ENCODE measurements at places on chromosomes 16 and 17.

- peak; percentile 67 for DNase-seq
Measured at GRCh38 chr17:43360376-43360738, 38.4 kb upstream of the ARL4D start.

DNA sequence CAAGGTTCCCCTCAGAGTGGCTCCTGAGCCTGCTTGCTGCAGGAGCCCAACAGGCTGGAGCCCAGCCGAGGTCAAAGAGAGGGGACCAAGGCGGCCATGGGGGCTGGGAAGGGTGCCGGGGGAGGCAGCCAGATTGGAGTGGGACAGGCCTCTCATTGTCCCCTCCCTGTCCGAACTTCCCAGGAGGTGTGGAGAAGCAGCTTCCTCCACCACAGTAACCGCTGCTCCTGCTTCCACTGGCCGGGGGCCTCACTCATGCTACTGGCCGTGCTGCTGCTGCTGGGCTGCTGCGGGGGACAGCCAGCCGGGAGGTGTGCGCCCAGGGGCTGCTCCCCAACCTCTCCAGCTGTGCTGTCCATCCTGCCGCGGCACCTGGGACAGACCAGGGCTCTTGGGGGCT, 29.3 kb downstream of the TMEM94 start:
- DNase-seq = no peak

DNA sequence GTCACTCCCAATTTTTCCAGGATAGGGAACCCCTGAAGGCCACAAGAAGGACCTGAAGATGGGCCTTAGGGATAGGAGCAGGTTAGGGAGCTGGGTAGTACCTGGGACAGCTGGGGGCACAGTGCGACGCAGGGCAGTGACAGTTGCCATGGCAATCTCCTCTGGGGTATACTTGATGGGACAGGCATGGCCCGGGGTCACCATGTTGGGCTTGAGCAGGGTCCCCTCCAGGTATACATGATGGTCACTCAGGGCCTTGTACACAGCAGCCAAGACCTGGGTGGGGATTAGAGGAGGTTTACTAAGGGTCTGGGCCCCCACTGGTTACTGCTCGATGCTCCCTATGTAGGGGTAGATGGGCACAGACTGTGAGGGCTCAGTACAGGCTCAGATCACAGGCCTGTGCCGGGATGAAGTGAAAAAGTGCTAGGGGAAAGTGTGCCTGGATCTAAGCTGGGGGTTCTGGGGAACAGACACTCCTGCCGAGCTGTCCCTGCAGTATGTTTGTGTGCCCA, 2.7 kb downstream of the ALDOC start:
- DNase-seq = no peak

- no peak for DNase-seq
Measured at GRCh38 chr17:78876094-78876597, 26.9 kb downstream of the CEP295NL start.

- DNase-seq = no peak
Measured at GRCh38 chr16:80309178-80309577, 231.6 kb upstream of the DYNLRB2 start.

- DNase-seq = no peak
Measured at GRCh38 chr17:71846561-71847110, 274.2 kb upstream of the SOX9 start.

Data from GF-D8 (cell line).